HepG2 (cell line): ENCODE measurements at places on chromosomes 13 and 19. TPM values are rescaled to one million over a fixed set of nuclear protein-coding genes. Genes with fewer than 3 reads are reported as not detected.
A peak's percentile ranks its signal among the peaks of the same experiment; 100 is the strongest.

Gene DMKN
- total RNA-seq: 57.0 and 57.1 TPM in 2 replicates

Gene CFD
- total RNA-seq: 3.6 and 4.6 TPM in 2 replicates

Gene NR1H2
- total RNA-seq: 11.7 and 13.5 TPM in 2 replicates

Gene MEDAG
- not detected in 2 replicates for total RNA-seq

Gene SIGLEC11
- total RNA-seq: not detected in 2 replicates

Gene KIR3DL1
- total RNA-seq: not detected in 2 replicates

Gene SYT3
- not detected in 2 replicates for total RNA-seq

Gene TUBB4A
- not detected in 2 replicates for total RNA-seq

Gene ZNF773
- 6.7 and 6.9 TPM in 2 replicates for total RNA-seq

- no peak for DNase-seq
Measured at GRCh38 chr13:33128134-33128533, 111.9 kb downstream of the KL start.

DNA sequence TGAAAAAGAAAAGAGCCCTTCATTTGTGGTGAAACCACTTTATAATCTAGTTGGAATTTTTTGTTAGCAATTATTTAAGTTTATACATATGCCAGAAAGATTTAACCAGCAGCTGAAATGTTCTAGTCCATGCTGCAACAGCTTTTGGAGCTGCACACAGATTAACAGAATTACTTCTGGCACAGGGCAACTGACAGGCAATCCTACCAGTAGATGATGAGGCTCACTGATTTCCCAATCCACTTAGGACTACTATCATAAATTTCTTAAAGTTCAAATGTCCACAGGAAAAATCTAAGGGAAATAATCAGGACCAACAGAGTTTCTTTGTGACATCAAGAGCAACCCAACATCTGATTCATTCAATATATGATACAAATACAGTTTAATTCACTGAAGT, 78.8 kb downstream of the CRYL1 start:
- no peak for DNase-seq

GRCh38 chr13:23752111-23753001, 136.8 kb downstream of the MIPEP start:
- DNase-seq: no peak

DNA sequence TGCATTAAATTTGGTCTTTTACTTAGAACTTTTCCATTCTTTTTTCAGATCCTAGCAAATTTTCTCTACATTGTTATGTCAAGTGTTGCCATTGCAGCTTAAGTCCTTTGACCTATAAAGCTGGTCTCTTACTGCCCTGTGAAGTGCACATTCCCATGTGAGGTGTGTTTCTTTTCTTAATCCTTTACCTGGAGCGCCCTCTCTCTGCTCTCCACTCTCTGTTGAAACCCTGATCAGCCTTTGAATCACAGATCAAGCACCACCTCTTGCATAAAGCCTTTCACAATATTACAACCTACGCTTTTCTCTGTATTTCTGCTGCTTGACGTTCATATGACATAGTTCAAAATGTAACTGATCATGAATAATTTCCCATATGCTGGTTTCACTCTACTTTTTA, 84.8 kb downstream of the PCDH17 start:
- DNase-seq: peak; percentile 2

- DNase-seq: no peak
Measured at GRCh38 chr13:37751025-37751424, 118.5 kb downstream of the TRPC4 start.

GRCh38 chr19:2544576-2545415, 68.9 kb downstream of the GADD45B start:
- no peak for DNase-seq

DNA sequence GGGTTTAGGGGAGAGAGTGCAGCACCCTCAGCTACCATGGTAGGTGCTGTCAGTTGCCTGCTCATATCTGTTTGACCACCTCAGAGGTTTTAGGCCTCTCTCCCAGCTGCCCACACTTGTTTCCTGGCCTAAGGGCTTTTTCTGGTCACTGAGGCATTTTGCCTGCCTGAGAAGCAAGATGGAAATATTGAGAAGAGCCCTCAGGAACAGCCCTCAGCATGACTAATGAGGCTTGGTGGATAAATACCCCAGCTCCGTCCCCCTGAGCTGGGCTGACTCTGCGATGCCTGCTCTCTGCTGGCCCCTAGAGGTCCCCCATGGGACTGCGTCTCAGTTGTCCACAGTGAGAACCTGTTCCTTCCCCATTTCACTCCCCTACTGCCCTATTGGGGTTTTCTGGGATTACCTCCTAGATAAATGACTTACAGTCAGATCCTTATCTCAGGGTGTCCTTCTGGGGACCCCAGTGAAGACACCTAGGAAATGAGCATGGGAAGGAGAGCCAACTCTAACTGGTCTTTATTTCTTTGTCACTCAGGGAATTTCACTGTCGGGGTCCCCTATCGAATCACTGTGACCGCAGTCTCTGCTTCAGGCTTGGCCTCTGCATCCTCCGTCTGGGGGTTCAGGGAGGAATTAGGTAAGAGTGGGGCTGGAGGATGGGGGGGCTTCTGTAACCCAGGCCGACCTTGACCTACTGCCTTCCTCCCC, 13.3 kb downstream of the PALM3 start:
- peak; percentile 23 for DNase-seq

GRCh38 chr13:78593652-78594455, 9.5 kb downstream of the POU4F1 start:
- DNase-seq: no peak

GRCh38 chr19:35790981-35791813, 15.8 kb downstream of the ARHGAP33 start:
- DNase-seq: peak; percentile 40

GRCh38 chr13:112670864-112671263, 19.0 kb upstream of the ATP11A start:
- DNase-seq: no peak

- no peak for DNase-seq
Measured at GRCh38 chr19:56806639-56807038, 33.9 kb downstream of the PEG3 start.

DNA sequence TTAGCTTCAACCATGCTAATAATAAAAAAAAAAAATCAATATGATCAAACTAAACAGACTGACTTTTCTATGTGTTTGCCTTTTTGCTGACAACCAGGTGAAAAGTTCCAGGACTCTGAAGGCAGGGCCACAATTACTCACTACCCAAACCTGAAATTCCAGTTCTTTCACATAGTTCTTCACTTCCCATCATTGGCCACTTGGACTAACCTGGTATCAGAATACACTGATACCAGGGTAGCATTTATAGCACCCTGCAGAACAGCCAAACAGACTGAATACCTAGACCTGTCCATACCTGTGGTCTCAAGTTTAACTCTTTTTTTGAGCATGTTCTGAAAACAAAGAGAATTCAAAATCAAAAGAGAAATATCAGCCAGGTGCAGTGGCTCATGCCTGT, 25.1 kb downstream of the ELF1 start:
- no peak for DNase-seq

DNA sequence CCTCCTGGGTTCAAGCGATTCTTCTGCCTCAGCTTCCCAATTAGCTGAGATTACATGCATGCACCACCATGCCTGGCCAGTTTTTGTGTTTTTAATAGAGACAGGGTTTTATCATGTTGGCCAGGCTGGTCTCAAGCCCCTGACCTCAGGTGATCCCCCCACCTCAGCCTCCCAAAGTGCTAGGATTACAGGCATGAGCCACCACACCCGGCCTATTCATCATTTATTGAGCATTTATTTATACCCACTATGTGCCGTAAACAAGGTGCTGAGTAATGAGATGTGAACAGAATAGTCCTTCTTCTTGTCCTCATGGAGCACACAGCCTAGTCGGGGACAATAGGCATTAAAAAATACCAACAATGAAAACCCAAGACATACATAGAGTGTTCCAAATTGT, 25.6 kb downstream of the ACTN4 start:
- DNase-seq: no peak

- DNase-seq: no peak
Measured at GRCh38 chr13:88895261-88895941, 1224.2 kb downstream of the SLITRK5 start.

DNA sequence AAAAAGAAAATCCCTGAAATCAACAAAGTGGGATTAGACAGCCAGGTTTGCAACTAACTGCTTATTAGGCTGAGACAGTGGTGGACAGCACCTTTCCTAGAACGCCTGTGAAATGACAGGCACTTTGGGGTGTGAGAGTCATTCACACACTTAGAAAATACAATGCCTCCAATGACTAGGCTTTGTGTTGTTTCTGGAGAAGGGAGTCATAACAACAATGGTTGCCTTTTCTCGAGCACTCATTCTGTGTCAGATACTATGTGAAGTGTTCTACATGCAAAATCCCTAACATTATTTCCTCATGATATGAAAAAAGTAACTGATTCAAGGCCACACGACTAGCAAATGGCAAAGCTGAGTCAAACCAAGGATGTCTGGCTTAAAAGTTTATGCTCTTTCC, 41.2 kb downstream of the SACS start:
- no peak for DNase-seq

DNA sequence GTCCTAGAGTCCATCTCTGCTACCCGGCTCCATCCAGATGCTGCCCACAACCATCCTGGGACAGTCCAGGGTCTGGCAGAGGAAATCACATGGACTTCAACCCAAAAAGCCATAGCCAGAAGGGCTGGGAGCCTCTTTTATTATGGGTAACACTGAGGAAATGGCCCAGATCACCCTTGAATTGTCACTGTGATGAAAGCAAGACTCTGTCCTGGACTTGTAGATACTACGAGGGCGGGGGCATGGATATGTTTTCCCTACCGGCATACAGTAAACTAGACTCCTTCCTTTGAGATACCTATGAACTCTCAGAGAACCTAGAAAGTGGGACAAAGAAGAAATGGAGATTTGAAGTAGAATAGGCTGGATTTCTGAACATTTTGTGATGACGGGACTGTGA, 110.3 kb downstream of the LACC1 start:
- DNase-seq: no peak

- no peak for DNase-seq
Measured at GRCh38 chr19:27792576-27793127, 1420.3 kb downstream of the UQCRFS1 start.

- no peak for DNase-seq
Measured at GRCh38 chr13:61531383-61532065, 115.9 kb upstream of the PCDH20 start.

DNA sequence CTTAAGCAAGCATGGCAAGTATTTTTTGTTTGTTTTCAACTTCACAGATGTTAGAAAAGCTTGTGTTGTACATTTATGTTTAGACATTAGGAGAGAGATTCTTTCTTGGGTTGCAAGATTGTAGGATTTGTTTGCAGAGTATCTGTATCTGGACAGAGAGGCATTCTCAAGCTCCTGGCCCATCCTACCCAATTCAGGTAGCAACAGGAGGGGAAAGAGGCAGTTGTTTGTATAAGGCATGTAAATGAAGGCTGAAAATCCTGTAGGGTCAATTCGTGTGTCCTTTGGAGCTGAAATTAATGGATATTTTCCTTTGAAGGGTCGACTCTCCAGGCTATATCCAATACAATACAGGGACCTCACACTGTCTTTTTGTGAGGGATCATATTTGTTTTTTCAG, 147.3 kb downstream of the KCNRG start:
- no peak for DNase-seq

DNA sequence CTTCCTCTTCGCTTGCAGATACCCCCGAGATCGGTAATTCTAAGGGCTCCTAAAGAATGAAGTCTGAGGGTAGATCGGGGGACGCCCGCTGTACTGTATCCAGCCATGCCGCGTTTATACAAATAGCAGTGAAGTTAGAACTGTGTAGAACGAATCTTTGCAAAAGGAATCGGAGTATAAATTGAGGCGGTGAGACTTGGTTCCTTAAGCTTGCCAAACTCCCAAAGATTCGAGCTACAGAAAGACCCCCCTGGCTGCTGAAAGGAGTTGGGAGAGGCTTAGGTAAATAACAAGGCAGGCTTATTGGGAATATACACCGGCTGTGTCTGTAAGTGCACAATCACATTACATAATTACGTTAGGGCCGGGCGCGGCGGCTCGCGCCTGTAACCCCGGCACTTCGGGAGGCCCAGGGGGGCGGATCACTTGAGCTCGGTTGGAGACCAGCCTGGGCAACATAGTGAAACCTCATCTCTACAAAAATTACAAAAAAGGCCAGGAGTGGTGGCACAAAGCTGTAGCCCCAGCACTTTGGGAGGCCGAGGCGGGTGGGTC, 12.2 kb downstream of the TMEM160 start:
- no peak for DNase-seq

DNA sequence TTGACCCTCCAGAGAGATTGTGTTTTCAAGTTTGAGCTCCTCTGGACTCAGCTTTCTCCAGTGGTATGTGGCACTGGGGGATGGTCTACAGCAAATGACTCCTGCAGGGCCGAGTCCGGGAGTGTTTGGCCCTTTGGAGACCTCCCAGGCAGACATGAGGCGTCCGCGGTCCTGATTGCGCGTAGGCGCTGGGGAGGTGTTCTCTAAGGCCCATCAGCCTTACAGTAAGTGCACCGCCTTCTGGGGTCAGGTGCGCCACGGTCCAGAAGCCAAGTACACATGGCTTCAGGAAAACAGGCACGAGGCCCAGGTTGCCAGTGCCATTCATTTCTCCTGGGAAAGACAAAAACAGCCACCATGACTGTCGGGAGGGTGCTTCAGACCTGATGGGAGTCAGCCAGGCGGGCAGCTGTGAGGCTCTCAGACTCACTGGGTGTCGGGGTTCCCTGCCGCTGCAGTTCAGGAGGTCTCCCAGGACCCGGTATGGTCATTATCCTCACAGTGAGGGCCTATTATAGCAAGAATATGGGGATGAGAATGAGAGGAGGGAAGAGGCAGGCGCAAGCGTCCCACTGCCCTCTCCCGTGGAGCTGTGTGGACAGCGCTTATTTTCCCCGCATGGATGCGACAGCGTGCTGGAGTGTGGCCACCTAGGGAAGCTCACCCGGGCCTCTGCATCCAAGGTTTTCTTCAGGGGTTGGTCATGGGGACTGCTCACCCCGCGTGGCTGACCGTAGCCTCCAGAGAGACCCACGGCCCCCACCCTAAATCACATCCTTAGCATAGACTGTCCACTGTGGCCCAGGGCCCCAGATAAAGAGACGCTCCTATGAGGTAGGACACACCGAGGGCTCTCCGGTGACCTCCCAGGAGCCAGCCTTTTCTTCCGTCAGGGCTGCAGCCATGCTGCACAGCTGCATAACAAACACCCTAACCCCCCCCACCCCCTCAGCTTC, 21.8 kb downstream of the CCDC8 start:
- DNase-seq: no peak

DNA sequence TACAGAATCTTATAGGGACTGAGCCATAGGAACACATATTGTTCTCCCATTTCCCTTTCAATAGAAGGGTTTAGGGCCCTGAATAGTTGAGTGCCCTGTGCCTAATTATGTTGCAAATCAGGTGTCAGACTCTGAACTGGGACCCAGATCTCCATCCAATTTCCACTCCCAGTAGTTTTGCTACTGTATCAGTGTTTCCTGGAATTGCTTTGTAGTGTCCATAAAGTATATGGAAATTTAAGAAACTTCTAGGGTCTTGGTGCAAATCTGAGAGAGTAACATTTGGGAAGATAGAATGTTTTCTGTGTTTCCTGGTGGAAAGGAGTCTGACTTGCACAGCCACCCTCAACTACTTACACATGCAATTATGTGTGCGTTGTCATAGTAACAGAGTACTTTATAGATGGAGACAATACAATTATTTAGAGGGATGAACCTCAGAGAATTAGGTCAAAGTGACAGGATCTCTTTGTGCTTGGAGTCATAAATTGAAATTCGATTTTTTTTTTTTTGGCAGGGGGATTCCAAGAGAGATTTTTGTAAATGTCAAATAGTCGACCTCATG, 646 bp upstream of the SLC10A2 start:
- DNase-seq: no peak
